Smooth muscle cell of the brain vasculature (primary cell): ENCODE measurements at places on chromosomes 3 and 15.

- no peak for DNase-seq
Measured at GRCh38 chr3:49296781-49297411, 19.9 kb upstream of the C3orf62 start.

GRCh38 chr3:87298111-87298718 is 21.8 kb upstream of the POU1F1 start:
- peak; percentile 17 for DNase-seq

DNA sequence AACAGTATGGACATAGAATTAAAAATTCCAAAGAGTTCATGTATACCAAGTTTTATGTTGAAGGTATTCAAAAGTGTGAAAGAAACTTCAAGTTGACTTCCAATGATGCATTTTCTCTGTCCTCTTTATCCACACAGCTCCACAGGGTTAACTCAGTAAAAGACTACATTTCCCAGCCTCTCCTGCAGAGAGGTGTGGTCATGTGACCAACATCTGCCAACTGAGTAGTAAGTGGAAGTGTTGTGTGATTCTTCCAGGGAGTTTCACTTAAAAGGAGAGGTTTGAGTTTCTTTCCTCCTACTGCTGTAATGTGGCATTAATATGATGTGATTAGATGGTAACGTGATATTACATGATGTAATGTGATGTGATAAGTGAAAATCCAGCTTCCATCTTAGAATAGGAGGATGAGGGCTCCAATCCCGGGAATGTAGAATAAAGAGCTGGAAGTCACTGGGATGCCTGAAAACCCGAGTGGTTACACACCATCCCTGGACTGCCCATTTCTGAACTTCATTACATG is 280.6 kb downstream of the ARRDC4 start:
- no peak for DNase-seq

DNA sequence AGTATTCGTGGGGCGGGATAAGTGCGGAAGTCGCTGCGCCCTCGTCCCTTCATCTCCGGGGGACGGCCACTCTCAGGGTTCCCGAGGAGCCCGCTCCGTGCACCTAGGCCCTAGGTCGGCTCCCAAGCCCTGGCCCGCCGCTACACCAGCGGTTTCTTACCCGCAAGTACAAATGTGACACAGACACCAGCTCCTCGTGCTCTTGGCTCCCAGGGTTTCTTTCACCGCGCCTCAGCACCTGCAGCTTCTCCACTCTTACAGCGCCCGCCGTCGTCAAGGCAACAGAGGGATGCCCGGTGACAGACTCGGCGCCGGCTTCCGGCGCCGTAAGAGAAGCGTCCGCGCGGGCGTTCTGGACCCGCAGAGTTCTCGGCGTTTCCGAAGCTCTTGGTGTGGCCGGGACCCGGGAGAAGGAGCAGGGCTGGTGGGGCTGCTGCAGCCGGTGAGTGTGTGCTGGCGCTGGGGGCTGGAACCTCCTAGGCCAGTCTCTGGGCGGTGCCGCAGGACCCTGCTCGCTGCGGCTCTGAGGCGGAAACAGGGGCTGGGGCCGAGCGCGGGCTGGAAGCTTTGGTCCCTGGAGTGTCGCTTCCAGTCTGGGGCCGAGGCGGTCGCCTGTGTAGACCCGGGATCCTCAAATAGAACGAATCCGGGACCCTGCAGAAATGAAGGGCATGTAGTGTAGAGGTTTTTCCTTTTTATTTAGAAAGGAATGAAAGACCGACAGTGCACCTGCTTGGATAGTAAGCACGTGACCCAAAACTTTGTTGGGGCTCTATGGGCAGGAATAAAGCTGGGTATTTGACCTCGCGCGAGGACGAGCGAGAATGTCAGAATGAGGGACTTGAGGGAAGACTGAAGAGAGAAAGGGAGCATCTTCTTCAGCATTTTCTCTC is 155.4 kb upstream of the GOLGA6L4 start:
- DNase-seq, result no peak

- DNase-seq, result no peak
Measured at GRCh38 chr15:80822676-80823075, 43.5 kb downstream of the CEMIP start.

GRCh38 chr3:162719684-162720341 is 1223.2 kb downstream of the OTOL1 start:
- peak; percentile 87 for DNase-seq

DNA sequence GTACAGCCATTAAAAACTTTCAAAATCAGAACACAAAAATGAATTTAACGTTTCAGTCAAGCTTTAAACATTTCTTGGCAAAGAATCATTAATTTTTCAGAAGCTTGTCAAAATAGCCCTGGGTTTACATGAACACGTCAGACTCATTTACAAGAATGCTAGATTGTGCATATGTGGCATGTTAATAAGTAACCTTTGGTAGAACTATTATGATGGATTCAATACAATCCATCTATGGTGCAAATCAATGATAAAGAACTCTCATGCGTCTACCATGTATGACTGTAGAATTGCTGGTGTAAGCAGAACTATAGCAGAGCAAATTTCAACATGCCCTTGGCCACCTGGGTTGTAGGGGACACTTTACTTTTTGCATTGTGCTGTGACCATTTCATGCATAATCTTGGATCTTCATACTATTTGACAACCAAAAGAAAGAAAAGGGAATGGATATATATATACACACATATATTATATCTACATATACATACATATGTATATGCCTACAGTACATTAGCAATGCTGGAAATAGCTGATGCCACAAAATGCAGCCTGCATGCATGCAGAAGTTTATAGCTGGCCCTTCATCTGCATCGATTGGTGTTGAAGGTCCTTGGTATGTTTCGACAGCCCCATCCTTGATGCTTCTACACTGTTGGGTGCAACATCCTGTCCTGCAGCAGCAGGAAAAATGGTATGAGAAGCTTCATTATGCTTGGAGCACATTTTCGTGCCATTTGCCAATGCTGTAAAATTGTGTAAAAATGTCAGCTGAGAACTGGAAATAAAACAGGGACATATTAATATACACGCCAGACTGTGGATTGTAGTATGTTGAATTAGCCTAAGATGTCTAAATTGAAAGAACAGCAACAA is 189.0 kb downstream of the MBNL1 start:
- no peak for DNase-seq

GRCh38 chr3:6655275-6655674 is 205.6 kb upstream of the GRM7 start:
- no peak for DNase-seq

DNA sequence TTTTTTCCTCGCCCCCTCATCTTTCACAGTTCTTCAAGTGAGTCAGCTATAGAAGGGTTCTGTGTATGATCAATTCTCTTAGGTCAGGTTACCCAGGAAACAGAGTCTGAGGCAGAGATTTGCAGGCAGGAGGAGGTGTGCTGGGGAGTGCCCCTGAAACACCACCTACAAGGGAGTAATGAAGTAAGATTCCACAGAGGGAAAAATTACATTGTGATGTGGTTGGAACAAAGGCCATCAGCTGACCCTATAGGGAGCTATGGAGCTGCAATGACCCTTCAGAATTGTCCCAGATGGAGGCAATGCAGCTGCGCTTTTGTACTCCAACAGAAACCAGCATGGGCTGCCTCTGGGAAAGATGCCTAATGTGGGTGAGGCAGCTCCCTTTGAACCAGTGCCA is 142.2 kb upstream of the CNTN3 start:
- DNase-seq, result no peak

DNA sequence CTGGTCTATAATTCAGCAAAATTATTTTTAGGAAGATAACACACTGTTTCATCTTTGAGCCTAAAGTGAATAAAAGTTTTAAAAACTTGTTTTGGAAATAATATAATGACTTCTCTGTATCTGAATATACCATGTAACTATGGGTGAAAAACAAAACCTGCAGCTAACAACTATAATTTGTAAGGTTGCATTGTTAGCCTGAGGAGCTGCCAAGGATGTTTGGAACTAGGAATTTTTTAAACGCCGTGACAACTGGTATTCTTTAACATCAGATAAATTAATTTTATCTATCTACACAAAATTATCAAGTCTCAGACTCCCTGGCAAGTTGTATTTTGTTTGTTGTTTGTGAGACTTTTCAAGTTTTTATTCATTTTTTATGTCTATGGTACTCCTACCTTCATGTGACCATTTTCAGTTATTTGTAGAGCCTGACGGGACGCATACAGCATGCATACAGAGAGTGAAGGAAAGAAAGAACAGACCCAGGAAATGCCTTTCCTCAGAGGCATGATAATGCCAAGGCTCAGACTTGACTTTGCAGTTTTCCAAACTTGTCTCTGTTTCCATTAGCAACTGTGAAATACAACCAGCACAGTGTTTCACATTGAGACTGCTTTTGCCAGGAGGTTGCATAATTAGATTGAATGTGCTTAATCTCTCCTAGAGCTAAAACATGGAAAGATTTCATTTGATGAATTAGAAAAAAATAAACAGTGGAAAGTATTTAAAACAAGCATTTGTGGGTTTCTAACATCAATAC is 60.8 kb upstream of the ARHGEF26 start:
- no peak for DNase-seq

DNA sequence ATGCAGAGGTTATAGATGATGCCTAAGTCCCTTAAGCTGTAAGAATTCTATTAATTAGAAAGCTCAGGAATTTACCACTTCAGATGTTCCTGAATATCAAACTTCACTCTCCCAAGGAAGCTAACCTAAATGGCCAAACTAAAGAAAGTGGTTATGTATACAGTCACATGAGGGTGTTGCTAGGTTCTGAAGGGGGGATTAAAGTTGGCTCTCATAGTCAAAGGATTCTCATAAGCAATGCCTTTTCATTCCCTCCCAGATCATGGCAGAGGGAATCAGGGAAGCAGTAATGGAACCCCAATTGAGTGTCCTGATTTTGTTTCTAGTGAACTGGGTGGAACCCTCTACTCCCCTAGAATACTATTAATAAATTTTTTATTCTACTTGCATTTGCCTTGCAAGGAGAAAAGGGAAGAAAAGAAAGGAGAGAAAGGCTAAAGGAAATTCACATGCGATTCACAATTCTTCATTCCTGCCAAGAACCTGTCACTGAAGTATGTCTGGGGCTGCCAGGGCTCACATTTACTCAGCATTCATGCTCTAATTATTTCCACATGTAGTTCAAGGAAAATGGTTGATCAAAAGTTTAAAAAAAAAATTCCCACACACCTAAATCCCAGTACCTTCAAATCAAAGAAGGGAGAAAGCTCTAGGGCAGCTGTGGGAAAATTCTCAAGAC is 25.1 kb downstream of the FSTL1 start:
- DNase-seq, result no peak

DNA sequence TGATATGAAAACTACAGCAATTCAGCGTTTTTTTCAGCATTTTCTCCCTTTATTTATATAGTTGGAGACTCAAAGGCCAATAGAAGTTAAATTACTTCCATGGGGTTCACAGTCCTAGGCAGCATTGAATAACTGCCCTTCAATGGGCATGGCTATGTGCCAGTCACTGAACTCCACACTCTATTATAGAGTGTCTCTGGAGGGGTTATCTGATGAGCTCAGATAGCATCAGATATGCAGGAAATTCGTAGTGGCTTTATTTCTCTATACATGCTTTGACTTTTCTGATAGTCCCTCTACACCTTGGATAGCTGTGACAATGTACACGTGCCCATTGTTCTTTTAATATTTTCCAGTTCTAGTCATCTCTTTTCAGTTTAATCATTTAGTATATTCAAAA is 396.9 kb upstream of the CBLB start:
- no peak for DNase-seq

DNA sequence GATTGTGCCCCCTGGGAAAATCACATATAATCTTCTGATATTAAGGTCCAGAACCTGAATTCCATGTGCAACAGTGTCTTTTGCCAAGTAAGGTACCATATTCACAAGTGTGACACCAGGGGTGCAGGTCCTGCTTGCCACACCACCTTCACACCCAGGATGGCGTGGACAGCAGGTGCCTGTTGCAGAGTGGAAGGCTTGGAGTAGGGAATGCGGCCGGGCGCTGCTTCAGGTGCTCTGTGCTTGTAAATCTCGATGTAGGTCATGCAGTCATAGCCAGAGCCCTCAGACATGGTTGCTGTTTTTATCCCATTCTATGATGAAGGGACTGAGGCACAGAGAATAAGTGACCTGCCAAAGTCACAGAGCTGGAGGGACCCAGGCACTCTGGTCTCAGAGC is 34.5 kb upstream of the GABRG3 start:
- DNase-seq, result no peak

- DNase-seq, result no peak
Measured at GRCh38 chr3:17861476-17861875, 119.0 kb upstream of the TBC1D5 start.

- no peak for DNase-seq
Measured at GRCh38 chr3:16419640-16420241, 93.8 kb downstream of the RFTN1 start.

DNA sequence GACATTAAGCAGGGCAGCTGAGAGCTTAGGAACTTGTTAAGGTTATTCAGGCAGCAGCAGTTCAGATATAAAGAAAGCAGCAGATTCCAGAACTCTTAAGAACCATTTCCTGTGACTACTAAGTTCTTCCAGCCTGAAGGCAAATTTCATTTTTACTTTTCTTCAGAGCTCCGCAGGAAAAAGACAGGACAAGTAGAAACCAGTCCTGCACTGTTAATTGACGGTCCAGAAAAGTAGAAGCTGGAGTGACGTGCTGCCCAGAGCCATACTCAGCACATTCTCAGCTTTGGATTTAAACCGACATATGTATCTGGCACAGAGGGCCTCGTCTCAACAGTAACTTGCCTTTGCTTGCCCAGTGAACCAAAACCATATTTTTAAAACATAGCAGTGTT is 219.4 kb upstream of the STRIT1 start:
- DNase-seq, result no peak

GRCh38 chr3:16666206-16666605 is 61.0 kb upstream of the DAZL start:
- no peak for DNase-seq

GRCh38 chr3:26472345-26472744 is 150.2 kb upstream of the LRRC3B start:
- DNase-seq, result no peak

DNA sequence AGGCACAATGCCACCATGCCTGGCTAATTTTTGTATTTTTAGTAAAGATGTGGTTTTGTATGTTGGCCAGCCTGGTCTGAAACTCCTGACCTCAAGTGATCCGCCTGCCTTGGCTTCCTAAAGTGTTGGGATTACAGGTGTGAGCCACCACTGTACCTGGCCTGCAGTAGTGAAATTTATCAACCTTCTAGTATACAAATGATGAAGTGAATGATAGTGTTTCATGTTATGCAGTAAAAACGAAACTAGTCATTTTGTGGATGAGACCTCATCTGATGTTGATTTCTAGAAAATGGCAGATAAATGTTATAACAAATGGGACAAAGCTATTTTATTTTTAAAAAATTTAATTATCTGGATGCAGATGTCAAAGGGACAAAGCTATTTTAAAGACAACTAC is 32.9 kb downstream of the NXPE3 start:
- no peak for DNase-seq
